ENCODE measurements at places on chromosomes 2 and 18. TPM values are rescaled to one million over a fixed set of nuclear protein-coding genes. Genes with fewer than 3 reads are reported as not detected.

- no peak for DNase-seq
Measured at GRCh38 chr2:195447323-195447975, 209.6 kb upstream of the SLC39A10 start.

The GREB1L gene
- 0.01 TPM for polyA plus RNA-seq

DNA sequence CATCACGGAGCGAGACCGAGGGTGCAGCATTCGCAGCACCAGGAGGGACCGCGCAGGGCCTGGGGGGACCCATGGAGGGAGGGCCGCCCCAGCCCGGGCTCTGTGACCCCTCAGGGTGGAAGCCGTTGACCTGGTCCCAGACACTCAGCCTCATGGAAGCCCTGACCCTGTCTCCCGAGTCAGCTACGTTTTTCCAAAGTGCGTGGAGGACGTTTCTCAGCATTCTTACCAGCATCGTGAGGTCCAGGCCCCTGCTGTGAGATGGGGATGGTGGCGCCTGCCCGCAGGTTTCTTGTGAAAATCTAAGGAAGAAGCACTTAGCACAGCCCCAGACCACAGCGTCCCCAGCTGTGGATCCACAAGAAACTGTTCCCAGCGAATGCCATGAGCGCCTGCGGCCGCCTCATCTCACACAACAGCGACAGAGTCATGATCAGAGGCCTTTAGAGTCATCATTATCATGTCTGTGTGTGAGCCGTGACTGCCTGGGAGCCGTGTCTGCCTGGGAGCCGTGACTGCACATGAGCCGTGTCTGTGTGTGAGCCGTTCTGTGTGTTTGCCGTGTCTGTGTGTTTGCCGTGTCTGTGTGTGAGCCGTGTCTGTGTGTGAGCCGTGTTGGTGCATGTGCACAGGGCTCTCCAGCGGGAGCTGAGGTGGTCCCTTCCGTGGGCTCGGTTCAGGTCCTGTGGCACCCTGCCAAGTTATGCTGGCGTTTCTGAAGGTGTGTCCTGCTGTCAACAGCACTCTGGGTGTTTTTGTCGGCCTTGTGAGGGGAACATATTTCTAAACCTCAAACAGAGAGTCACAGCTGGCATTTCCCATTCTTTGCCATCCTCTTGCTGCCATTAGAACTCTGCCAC lies 49.2 kb upstream of the KCNG2 start:
- no peak for DNase-seq

DNA sequence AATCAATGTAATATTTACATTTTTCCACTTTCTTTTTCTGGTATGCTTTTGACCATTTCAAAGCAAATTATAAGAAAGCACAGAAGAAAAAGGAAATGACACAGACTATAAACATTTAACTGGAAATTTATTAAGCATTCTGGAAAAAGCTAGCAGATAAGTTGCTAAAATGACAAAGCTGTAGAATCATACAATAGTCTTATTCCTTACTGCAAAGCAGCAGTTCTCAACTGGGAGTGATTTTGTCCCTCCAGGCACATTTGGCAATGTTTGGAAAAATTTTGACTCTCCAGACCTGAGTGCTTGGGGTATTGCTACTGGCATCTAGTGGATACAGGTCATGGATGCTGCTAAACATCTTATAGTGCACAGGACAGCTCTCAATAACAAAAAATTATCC lies 75.1 kb downstream of the MBD5 start:
- DNase-seq = peak; percentile 26

- DNase-seq = no peak
Measured at GRCh38 chr2:129347486-129348217, 631.8 kb upstream of the RAB6C start.

DNA sequence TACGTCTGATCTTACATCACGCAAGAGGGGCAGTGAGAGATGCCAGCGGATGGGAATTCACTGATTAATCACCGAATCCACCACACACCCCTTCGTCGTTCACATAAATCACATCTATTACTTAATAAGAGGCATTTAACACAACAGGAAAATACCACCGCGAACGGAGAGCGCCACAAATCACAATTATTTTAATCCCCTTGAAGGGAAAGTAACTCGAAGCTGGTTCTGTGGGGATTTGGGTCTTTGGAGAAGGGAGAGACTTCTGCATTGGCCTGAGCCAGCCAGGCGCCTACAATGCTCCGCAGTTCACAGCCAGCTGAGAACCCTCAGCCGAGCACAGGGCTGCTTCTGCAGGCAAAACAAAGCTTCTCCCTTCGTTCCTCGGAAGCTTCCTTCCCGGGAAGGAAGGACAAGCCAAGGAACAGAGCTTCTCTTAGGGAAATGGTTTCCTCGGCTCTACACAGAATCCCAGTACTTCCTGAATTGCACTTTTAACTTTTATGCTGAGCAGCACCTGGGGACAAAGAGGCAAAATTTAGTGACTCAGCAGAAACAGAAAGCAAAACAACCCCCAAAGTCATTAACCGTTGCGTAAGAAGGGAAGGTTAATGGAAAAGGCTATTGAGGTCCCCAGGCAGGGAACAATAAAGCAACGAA lies at the start of gene LRP1B:
Gene LRP1B (minus strand): TSS at position 7 of the 660 bp plus-strand sequence. CDS start 287 bp downstream, outside the sequence.
- DNase-seq = peak; percentile 7

The DNAH6 gene
- 0.09 TPM for polyA plus RNA-seq

- DNase-seq = no peak
Measured at GRCh38 chr2:177868806-177869205, 203.8 kb downstream of the PDE11A start.

The HK2 gene
- 18.7 TPM for polyA plus RNA-seq

- peak; percentile 61 for DNase-seq
Measured at GRCh38 chr2:33123216-33123615, 176.5 kb downstream of the LTBP1 start.

Data from IMR-90 (cell line).